ENCODE measurements at places on chromosomes 11 and 22. TPM values are rescaled to one million over a fixed set of nuclear protein-coding genes. Genes with fewer than 3 reads are reported as not detected.

GRCh38 chr11:85848006-85848405 is 7.2 kb upstream of the CCDC83 start:
- no peak for DNase-seq

DNA sequence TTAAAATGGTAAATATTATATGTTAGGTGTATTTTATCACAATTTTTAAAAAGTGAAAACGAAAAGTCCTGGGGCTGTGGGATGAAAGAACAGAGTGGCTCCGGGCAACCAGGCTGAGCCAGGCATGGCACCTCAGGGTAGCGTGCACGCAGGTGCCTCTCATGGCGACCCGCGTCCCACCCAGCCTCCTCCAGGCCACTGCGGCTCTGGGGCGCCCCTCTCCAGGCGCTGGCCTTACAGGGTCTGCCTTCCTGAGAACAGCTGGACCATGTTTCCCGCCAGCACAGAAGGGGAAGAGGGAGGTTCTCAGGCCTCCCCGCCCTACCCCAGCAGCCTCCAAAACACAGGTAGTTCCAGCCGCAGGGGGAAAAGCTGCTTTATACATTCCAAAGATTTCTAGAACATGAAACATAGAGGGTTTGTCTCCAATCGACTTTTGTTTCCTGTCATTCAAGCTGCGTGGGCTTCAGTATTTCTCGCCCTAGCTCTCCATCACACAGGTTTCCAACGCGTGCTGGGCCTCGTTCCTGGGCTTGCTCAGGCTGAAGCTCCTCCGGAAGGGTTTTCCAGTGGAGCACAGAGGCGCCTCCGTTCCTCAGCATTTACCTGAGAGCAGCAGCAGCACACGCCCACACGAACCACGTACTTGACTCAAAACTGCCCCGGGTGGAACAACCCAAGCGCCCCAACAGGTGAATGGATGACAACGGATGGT is 10.5 kb downstream of the EHD1 start:
- DNase-seq = no peak

DNA sequence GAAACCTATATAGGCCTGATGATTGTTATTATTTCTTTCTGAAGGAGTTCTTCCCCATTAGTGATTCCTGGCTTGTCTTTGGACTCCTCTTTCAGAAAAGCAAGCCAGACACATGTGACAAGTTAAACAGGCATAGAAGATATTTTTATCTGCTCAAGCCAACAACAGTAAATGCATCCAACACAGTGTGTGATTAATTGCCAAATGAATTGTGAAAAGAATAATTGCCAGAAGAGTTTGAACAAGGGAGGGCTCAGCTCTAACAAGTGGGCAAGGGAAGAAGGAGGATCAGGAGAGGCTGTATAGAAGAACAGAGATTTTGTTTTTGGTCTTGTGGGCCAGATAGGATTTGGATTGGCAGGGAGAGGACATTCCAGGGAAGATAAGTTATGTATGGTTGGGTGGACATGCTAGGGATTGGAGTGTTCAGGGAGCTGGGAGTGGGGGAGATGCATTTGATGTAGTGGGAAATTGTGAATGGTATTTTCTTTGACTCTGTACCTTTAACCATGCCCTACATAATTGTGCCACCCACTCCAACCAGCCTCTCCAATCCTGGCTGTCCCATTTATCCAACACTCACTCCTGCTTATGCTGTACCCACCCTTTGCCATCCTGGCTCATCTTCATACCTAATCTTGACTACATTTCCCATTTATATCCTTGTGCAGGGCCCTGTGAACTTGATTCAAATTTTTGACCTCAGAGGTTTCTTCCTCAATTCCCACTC is 172.8 kb downstream of the RRAS2 start:
- no peak for DNase-seq

GRCh38 chr11:134677397-134677822 is 265.4 kb upstream of the B3GAT1 start:
- no peak for DNase-seq

- DNase-seq = peak; percentile 15
Measured at GRCh38 chr11:63564056-63564774, 1.0 kb upstream of the PLAAT2 start.

- DNase-seq = no peak
Measured at GRCh38 chr22:37910890-37911672, 5.0 kb downstream of the MICALL1 start.

DNA sequence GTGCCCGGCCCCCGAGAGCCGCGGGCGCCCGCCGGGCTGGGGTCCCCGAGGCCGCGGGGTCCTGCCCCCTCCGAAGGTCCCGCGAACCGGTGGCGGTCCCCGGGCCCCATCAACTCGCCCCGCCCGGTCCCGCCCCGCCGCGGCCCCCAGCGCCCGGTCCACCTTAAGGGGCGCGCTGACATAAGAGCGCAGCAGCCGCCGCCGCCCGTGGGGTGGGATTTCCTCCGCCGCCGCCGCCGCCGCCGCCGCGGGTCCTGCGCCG is at the start of gene ZDHHC8:
Gene ZDHHC8, plus strand, starts transcription at position 208 of the 262 bp plus-strand sequence. CDS start 144 bp downstream, outside the sequence.
- no peak for DNase-seq

DNA sequence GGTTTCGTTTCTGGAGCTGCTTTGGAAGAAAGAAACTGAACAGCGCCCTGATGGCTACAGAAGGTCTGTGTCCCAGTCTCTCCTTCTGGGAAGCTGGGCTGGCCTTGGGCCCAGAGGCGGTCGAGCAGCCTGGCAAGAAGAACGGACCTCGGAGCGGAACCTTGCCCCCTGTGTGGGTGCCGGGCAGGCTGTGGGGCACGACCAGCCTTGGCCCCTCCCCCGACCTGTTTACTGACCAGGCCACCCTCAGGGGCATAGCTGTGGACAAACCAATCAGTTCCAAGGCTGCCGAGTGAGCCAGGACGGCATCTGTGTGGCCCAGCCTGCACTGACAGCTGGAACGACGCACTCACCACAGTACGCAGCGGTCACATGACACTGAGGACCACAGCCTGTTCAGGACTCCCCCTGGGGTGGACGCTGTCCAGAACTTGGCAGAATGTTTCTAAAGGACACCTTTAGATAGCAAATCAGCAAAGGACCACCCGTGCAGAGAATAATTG is 7.2 kb downstream of the PIM3 start:
- DNase-seq = peak; percentile 80

DNA sequence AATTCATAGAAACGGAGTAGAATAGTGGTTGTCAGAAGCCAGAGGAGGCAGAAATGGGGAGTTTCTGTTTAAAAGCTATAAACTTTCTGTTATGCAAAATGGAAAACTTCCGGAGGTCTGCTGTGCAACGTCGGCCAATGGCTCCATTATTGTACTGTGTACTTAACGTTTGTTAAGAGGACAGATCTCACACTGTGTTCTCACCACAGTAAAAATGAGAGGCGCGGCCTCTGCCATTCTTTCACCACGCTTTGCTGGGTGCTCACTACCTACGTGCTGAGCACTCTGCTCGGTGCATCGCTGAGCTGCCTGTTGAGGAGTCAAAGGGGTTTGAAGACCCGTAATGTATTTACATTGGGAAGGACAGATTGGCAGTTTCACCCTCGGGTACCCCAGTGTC is 218.8 kb upstream of the B3GAT1 start:
- DNase-seq = no peak

GRCh38 chr11:15825976-15826650 is 530.2 kb downstream of the SOX6 start:
- no peak for DNase-seq

GRCh38 chr11:116082256-116082655 is 578.0 kb upstream of the CADM1 start:
- DNase-seq = no peak

DNA sequence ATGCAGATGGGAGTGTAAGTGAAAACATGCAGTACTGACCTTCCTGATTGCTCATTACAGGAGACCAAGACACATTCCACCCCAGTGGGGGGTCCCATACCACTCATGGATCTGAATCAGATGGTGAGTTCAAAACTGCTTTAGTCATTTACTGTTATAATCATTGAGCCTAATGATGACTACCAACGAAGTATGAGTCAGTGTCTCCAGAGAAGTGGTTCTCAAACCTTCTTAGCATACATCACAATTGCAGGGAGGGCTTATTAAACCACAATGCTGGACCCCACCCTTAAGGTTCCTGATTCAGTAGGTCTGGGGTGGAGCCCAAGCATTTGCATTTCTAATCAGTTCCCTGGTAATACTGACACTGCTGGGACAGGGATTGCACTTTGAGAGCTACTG is 75.8 kb downstream of the CD44 start:
- DNase-seq = no peak

DNA sequence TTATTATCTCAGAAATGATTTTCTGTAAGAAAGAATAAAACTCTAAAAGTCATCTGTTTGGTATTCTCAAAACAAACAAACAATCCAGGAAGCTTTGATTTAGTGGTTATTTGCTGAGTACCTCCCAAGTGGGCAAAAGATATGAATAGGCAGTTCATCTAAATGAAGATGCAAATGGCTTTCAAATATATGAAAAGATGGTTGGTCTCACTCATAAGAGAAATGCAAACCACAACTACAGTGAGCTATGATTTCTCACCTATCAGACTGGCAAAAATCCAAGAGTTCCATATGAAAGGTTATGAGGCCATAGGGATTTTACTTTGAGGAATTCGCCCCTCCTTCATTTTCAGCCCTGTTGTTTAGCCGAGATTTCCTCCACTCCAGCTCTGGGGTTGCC is 11.3 kb upstream of the P2RY2 start:
- DNase-seq = no peak

GRCh38 chr22:36772451-36772850 is 3.5 kb downstream of the IFT27 start:
- DNase-seq = peak; percentile 47

DNA sequence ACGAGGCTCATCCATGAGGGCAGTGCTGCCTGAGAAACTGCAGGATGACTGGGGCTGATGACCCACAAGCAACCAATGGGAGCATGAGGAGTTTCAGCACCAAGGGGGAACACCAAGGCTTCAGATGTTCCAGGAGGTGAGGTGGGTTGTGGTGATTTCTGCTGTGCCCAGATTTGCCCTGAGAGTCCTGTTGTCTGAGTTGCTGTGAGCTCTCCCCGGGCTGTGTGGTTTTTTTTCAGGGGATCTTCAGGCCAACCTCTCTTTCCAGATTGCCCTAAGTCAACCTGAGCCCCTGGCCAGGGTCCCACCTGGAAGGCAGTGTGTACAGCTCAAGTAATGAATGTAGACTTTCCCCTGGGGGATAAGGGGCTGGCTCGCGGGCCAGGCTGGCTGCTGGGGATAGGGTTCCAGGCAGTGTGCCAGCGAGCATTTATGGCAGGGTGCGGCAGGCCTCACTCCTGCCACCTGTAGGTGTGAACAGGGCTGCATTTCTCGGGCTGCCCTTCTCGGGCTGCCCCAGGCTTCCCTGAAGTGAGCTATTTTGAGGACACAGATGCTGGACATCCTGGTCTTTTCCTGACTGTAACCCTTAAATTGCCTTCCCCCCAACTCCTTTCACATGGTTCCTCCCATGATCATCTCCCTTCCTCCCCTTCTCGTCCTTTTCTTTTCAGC is 9.8 kb downstream of the SLC22A6 start:
- no peak for DNase-seq

DNA sequence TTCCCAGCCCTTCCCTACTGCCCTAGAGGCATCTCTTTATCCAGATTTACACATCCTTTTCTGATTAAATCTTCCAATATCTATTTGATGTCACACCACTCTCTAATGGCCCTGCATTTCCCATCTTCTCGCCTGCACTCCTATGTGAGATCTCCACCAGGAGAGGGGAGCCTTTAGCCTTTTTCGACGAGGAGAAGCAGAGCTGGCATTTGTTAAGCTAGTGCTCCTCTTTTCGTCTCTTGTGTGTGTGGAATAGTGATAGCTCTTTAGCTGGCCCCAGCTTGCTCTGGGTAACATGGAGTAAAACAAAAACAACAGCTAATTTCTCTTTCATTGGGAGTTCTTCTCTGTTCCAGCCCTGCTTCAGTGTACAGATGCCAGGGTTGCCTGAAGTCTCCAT is 536.5 kb downstream of the NTM start:
- no peak for DNase-seq

- no peak for DNase-seq
Measured at GRCh38 chr11:79973721-79974617, 533.1 kb upstream of the TENM4 start.

Gene SLC17A6
- not detected for total RNA-seq

Gene WT1
- total RNA-seq = 11.6 TPM

Gene MIAT
- 0.80 TPM for total RNA-seq

Gene HIC2
- total RNA-seq = 3.3 TPM

Gene TRIM29
- 58.7 TPM for total RNA-seq

Gene KCTD14
- 0.64 TPM for total RNA-seq
